ENCODE measurements at places on chromosomes 5 and 9.

DNA sequence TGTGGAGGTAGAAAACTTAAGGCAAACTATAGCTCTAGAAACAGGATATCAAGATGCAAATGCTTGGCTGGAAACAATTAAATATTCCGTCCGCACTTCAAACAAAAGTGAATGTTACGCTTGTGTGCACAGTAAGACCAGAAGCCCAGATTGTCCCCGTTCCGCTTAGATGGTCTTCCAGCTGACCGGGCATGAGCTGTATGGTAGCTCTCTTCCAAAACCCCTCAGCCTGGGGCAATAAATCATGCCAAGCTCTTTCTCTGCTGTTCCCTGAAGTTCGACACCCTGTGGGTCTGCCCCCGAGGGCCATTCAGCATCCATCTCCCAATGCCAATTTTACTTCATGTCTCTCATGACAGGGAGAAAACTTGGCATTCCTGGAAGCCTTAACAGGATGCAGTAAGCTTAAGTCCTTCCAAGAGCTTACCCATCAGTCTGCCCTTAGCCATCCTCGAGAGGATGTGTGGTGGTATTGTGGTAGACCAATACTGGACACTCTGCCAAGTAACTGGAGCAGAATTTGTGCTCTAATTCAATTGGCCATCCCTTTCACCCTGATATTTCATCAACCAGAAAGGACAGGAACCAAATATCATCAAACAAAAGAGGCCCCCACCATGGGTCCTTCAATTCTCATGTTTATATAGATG is 70.7 kb upstream of the RANBP6 start:
- DNase-seq = no peak

GRCh38 chr5:87411973-87412629 is 629 bp downstream of the CCNH start:
- peak; percentile 61 for DNase-seq

GRCh38 chr5:155728146-155728856 is 598.7 kb upstream of the SGCD start:
- DNase-seq = peak; percentile 62

DNA sequence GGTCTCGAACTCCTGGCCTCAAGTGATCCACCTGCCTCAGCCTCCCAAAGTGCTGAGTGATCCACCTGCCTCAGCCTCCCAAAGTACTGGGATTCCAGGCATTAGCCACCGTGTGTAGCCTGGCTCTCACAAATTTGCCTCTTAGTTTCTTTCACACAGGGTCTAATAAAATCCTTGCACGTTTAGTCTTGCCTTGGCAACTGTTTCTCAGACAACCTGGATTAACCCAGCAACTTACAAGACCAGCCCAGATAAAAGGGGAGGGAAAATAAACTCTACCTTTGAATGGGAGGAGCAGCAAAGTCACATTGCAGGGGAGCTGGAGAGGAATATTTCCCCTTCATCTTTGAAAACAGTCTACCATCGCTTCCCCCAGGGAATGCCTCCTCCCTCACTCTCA is 29.3 kb upstream of the GNA14 start:
- no peak for DNase-seq

- DNase-seq = no peak
Observed at GRCh38 chr5:178667101-178667500, 40.3 kb upstream of the CLK4 start.

GRCh38 chr5:124554746-124555578 is 191.5 kb downstream of the ZNF608 start:
- DNase-seq = no peak

DNA sequence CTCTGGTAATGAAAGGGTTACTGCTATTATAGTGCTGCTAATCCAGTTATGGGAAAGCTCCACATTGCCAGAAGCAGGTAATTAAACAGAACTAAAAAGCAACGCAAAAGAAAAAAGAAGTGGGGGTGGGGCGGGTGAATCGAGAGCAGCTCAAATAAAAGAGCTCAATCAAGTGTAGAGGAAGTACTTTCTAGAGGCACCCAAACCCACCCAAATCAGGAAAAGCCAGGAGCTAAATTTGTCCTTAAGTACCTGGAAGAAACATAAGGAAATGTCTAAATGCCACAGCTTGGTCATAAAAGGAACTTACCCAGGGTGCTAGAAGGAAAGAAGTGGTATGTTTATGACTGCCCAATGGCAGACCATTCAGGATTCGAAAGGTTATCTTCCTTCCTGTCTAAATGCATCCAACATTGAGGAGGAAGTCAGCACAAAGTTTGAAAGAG is 2.4 kb upstream of the RNF145 start:
- DNase-seq = no peak

DNA sequence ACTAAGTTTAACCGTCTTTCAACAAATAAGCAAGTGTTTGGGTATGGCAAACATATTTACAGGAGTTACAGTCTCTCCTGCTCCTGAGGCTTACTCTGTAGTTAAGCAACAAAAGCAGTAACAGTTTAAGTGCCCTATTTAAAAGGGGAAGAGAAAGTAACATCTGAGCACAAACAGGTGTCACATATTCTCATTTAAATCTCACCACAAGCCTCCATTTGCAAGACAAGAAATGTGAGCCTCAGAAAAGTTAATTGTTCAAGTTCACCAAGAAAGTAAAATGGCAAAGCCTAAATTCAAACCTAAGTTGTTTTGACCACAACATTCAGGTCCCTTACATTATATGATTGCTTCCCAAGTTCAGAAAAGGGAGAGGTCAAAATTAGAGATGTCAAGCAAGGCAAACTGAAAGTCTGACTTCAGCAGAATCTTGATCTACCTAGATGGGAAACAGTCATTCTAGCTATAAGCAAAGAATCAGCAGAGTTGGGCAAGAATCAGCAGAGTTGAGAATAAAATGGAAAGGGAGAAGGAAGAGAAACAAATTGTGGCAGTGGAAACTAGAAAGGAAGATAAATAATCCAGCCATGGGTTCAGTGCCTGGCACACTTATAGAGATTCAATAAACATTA is 93.4 kb downstream of the STRBP start:
- DNase-seq = no peak

DNA sequence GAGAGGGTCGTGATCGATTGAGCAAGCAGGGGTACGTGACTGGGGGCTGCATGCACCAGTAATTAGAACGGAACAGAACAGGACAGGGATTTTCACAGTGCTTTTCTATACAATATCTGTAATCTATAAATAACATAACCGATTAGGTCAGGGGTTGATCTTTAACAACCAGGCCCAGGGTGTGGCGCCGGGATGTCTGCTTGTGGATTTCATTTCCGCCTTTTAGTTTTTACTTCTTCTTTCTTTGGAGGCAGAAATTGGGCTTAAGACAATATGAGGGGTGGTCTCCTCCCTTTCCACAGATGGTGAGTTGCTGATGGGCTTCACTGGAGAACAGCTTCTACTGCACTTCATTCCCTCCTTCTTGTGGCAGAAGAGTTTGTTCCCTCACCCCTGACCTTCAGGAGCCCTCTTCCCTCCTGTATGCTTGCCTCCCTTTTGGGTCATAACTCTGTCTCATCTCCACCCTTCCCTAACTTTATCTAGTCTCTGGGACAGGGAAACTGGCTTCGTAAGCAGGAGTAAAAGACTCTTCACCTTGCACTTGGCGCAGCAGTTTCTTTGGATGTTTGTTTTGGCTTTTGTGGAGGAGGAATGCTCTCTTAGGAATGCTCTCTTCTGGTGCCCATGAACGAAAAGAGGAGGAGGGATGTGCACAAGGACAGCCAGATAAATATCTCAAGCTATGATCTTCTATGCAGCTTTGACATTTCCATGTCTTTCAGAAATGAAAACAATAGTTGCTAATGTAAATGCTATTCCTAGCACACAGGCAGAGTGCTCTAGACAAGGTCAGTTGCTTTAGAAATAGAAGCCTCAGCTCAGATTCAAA is 139.8 kb upstream of the RPS23 start:
- DNase-seq = no peak

DNA sequence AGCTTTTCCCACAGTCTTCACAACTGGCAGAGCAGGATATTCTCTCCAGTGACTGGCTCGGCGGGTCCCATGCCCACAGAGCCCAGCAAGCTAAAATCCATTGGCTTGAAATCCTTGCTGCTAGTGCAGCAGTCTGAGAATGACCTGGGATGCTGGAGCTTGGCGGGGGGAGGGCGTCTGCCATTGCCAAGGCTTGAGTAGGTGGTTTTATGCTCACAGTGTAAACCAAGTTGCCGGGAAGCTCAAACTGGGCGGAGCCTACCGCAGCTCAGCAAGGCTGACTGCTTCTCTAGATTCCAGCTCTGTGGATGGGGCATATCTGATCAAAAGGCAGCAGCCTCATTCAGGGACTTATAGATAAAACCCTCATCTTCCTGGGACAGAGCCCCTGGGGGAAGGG is 194.1 kb downstream of the CCDC171 start:
- DNase-seq = no peak

GRCh38 chr5:2157372-2157771 is 274.6 kb upstream of the IRX4 start:
- DNase-seq = no peak

GRCh38 chr5:125148706-125149105 is 402.3 kb upstream of the ZNF608 start:
- DNase-seq = no peak

DNA sequence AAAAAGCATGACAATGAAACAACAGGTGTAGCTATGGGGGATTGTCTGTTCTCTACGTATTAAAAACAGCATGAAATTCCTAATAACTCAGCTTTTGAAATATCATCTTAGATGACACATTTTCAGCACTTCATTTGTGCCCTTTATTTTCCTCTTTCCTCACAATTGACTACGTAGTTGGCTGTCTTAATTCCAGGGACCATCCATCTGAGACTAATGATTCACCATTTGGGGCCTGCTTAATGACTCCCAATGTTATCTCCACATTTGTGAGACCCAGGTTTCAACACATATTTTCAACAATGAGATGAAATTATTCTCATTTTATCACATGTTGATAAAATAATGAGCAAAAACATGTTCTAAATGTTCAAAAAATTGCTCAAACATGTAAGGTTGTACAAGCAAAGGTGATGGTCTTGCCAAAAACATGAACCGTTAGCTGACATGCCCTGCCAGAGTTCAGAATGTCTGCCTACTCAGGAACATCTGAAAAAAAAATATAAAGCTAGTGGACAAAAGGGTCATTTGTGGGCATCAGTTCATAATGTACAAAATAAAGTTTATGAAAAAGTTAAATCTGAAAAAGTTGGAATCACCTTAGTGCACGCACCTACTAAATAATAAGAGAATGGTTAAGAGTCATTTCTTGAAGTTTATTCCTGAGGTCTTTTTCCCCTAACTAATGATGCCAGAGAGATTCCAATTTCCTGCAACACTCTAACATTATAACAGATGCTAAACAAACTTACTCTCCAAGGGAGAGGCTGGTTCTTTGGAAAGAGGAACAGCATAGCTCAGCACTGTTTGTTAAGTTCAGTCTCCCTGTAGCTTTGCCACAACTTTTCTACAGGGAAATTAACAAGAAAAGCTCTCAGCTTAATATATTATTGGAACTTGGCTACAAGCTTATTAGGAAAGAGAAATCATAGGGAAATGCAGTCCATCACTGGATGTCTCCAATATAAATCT is 275.5 kb downstream of the SPOCK1 start:
- DNase-seq = no peak

GRCh38 chr9:99833735-99834134 is 12.1 kb downstream of the NR4A3 start:
- DNase-seq = no peak

GRCh38 chr9:91378695-91379127 is 17.0 kb upstream of the AUH start:
- no peak for DNase-seq

GRCh38 chr5:33242277-33242676 is 198.5 kb upstream of the TARS1 start:
- no peak for DNase-seq

GRCh38 chr9:121610638-121610953 is 40.8 kb upstream of the DAB2IP start:
- no peak for DNase-seq

DNA sequence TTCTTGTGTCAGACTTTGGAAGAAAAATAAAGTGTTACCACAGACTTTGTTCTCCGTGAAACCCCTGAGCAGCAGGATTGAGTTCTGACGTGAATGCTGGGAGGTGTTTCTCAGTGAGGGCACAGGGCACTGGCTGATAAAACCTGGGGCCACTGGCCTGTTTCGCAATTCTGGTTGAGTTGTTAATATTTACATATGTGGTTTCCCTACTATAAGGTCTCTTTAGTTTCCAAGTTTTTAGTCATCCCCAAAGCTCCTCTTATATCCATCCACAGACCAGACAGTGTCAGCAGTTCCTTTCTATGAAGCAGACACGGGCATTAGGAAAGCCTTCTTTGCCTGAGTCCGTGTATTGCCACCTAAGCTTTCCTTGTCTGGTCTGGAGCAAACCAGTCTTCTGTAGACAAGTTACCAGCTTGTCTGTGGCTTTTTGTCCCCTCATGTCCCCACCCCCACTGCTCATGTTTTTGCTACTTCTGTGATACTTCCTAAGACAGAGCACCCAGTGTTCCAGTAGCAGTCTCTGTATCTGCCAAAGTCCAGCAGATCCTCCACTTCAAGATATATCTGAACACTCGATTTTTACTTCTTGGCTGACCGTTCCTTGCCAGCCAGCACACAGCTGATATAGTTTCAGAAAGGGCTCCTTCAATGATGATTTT is 42.0 kb downstream of the ACO1 start:
- no peak for DNase-seq

- DNase-seq = no peak
Observed at GRCh38 chr5:64384765-64385164, 121.0 kb upstream of the RGS7BP start.

DNA sequence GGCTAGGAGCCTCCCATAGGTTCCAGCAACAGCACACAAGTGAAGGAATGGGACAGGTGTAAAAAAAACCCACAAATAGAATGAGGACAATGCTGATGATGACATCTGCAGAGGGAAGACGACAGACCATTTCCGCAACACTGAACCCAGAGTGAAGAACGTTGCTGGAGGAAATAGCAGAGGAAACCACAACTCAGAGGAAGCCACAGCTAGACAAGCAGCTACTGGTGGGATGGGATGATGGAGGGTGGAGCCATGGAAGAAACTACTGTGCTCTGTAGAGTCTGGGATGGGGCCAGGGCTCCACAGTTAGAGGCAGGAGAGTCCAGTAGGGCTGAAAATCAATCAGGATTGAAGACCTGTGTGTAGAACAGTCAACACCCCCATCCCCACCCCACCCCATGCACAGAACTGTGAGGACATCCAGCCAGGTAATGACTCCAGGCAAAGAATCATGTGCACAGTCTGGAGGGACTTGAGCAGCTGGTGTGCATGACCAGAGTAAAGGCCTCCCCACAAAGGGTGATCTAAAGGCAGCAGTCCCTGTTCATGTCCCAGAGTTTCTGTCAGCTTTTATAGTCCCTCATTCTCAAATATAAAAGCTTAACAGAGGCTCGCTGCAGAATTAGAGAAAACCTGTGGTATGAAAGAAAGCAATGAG is 65.2 kb upstream of the SPIN1 start:
- DNase-seq = no peak

DNA sequence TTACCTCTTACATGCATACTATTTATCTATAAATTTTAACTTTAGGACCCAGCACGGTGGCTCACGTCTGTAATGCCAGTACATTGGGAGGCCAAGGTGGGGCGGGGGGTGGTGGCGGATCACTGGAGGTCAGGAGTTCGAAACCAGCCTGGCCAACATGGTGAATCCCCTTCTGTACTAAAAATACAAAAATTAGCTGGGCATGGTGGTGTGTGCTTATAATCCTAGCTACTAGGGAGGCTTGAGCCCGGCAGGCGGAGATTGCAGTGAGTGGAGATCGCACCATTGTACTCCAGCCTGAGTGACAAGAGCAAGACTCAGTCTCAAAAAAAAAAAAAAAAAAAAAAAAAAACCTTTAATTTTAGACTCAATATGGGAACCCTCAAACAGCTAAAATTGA is 1582.6 kb upstream of the NUDT12 start:
- DNase-seq = no peak
